Activated CD4-positive, alpha-beta T cell treated with anti-CD3 and anti-CD28 coated beads, Interleukin-2, amount 50 U/mL, for 16 hours (primary cell): ENCODE measurements at places on chromosomes 4 and X.

DNA sequence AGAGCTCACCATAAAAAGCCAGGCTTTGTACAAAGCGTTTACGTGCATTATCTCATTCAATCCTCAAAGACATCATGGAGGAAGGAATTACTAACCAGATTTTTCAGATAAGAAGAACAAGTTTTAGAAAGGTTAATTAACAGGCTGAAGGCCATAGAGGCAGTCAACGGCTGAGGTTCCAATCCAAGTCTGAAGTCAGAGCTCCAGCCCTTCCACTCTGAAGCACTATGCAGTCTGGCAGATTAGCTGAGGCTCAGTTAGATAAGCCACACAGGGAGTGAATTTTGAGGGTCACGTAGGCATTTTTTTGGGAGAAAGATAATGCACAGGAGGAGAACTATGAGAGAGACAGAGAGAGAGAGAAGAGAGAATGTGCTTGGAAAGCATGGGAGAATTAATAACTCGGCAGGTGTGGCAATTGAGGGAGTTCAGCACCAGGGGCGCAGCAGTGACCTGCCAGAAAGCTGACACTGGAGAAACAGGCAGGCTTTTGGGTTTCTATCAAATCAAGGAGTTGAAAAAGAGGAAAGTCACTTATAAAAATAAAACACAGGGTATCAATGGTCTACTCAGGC lies 116.5 kb upstream of the NAP1L5 start:
- DNase-seq: no peak

DNA sequence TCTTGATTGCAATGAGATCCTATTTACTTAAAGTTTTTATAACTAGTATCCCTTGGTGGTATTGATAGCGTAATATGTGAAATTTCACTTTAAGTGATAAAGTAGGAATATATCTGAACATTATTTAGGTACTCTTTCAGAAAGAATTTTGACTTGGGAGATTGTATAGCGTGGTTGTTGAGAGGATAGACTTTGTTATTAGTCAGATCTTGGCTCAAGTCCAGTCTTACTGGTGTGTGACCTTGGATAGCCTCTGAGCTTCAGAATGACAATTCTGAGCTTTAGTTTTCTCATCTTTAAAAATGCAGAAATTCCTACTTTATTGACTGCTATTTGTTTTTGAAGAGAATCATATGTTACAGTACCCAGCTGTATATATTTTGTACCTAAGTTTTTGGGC lies 32.6 kb downstream of the DCK start:
- no peak for DNase-seq

DNA sequence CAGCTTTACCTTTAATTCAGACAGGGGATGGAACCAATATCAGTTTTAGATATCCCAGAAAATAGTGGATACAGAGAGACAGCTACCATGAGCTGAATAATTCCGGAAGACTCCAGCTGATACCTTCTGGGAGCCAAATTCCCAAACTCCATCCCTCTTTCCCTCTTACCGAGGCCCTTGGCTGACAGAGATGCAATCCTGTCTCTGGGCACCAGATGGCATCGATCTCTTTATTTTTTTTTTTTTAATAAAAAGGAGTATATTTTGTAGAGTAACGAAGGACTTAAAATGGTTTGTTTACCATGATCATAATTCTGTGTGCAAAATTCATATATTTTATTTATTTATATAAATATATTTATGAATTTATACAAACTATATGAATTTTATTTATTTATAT lies 31.0 kb downstream of the RAB40A start:
- no peak for DNase-seq

- no peak for DNase-seq
These were observed 1.3 kb downstream of the SMIM20 start for GRCh38 chr4:25915353-25915705.

GRCh38 chr4:73822389-73822788 lies 14.1 kb upstream of the CXCL6 start:
- DNase-seq: no peak
